Right atrium auricular region (tissue), 2 donors: ENCODE measurements at places on chromosomes 4 and X. TPM values are rescaled to one million over a fixed set of nuclear protein-coding genes. Genes with fewer than 3 reads are reported as not detected.

- no peaks in the 10 kb centered on the region for H3K27me3 ChIP-seq
- H3K4me1 ChIP-seq, result no peaks in the 10 kb centered on the region
Observed at GRCh38 chr4:102862747-102863146, 6.0 kb upstream of the CISD2 start.

- no peak overlapping the region for H3K4me3 ChIP-seq
- no peaks in the 10 kb centered on the region for H3K36me3 ChIP-seq
- H3K4me1 ChIP-seq, result no peaks in the 10 kb centered on the region
Observed at GRCh38 chrX:39877905-39878304, 219.9 kb downstream of the BCOR start.

CCDC149 gene
- total RNA-seq, result 7.0 TPM

TMEM128 gene
- total RNA-seq, result 14.9 TPM

HSD17B10 gene
- 102 TPM for total RNA-seq

DNA sequence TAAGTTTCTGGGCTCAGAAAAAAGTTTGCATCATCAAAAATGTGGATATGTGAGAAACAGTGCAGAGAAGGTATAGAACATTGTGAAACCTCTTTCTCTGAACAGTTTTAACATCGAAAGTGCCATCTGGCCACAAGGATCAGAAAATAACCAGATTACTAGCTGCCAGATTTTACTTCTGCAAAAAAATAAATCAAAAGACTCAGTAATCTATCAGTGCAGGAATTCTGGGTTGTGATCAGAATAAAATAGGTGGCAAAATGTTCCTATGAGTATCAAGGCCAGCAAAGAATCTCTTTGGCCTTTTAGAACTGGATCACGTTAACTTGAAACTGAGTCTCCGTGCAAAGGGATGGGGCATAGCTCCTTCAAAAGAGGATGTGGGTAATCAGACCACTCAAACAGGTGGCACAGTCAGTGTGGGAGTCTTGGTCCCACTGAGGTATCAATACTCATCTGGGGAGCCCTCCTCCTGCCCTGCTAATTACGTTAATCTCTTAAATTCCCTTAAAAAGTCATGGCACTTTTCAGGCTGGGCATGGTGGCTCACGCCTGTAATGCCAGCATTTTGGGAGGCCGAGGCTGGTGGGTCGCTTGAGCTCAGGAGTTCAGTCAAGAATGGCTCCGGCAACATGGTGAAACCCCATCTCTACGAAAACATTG is 26.7 kb upstream of the RBM47 start:
- H3K27ac ChIP-seq, result no peak overlapping the region
- no peaks in the 10 kb centered on the region for H3K27me3 ChIP-seq
- no peak for DNase-seq
- H3K36me3 ChIP-seq, result no peaks in the 10 kb centered on the region
- no peak overlapping the region for H3K4me3 ChIP-seq

DNA sequence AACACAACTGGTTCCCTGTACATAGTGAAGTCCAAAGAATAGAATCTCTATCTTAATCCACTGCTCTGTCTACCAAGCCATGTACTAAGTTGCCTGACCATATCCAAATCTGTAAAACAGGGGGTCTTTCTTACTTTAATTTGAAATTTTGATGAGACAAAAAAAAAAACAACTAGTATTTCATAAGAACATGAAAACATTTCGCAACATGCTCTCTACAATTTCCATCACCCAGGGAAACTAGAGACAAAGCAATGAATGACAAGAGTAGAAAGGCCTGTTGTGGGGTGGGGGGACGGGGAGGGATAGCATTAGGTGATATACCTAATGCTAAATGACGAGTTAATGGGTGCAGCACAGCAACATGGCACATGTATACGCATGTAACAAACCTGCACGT is 279.9 kb downstream of the PPP3CA start:
- no peaks in the 10 kb centered on the region for H3K36me3 ChIP-seq
- H3K4me1 ChIP-seq, result no peaks in the 10 kb centered on the region
- no peaks in the 10 kb centered on the region for H3K27me3 ChIP-seq
- no peak overlapping the region for H3K4me3 ChIP-seq

RBM47 gene
- 13.7 TPM for total RNA-seq

DNA sequence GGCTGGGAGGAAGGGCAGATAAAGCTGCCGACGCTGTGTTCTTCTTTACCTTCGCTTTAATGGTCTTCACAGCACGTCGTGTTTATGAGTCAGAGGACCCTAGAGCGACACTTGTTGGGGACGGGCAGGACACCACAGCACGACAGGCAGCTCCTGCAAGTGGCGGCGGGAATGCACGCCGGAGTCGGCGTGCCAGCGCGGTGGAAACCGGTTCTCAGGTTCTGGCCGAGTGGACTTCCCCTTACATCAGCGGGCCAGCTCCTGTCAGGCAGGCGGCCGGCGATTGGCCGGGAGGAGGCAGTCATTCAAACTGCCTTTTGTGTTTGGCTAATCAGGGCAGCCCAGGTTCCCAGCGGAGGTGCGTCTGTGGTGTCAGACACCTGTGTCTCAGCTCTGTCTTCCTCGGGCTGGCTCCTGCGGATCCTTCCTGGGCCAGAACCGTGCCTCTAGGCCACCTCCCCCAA is 150.9 kb downstream of the SHROOM3 start:
- peaks cover 20% of the 10 kb centered on the region for H3K4me1 ChIP-seq
- no peaks in the 10 kb centered on the region for H3K27me3 ChIP-seq
- peak overlapping the region; percentile 45 for H3K4me3 ChIP-seq
